ENCODE measurements at places on chromosomes 13 and 19. TPM values are rescaled to one million over a fixed set of nuclear protein-coding genes. Genes with fewer than 3 reads are reported as not detected.

Gene ZNF682
- polyA plus RNA-seq = 6.9 TPM

Gene ZNF577
- polyA plus RNA-seq = 11.1 TPM

GRCh38 chr19:15479391-15480345 lies at the start of gene PGLYRP2:
TSS of gene PGLYRP2 (minus strand) at chr19:15479501. CDS start at chr19:15479371, 130 bp downstream.
- no peak for DNase-seq

GRCh38 chr13:83327091-83327490 lies 555.2 kb downstream of the SLITRK1 start:
- no peak for DNase-seq
